Stimulated activated CD4-positive, alpha-beta T cell treated with anti-CD3 and anti-CD28 coated beads, Interleukin-2, amount 100 ng/mL, for 24 hours (primary cell): ENCODE measurements at places on chromosomes 16 and 17.

DNA sequence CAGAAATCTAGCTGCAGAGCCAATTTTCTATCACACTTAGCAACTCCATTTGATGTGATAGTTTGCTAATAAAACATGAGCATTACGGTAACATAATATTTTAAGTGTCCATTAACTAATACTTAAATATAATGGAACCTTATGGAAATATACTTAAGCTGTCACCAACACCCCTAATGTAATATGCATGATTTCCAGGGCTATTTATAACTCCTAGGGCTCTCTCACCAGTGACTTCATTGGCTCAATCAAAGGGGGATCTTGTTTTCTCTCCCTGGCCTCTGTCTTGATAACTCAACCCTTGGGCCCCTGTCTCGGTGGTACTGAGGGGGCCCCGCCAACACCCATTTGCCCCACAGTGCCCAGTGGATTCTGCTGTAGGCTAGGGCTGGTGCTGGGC lies 170.4 kb downstream of the SALL1 start:
- DNase-seq: no peak

DNA sequence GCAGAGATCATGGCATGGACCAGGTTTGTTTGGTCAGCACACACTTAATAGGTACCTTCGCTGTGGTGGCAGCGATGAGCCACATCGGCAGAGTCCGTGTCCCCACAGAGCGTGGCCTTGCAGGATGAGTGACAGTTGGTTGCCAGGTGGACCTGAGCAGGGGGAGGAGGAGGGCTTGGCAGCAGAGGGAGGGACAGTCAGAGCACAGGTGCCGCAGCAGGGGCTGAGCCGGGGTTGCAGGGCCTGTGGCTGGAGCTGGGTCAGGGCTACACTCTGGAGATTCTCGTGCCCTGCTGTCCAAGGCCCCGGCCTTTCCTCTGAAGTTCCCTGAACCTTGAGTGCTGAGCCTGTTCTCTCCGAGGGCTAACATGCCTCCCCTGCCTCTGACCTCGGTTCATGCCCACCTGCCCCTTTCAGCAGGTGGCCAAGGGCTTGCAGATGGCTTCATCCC lies 24.8 kb downstream of the POLR3E start:
- DNase-seq: no peak

DNA sequence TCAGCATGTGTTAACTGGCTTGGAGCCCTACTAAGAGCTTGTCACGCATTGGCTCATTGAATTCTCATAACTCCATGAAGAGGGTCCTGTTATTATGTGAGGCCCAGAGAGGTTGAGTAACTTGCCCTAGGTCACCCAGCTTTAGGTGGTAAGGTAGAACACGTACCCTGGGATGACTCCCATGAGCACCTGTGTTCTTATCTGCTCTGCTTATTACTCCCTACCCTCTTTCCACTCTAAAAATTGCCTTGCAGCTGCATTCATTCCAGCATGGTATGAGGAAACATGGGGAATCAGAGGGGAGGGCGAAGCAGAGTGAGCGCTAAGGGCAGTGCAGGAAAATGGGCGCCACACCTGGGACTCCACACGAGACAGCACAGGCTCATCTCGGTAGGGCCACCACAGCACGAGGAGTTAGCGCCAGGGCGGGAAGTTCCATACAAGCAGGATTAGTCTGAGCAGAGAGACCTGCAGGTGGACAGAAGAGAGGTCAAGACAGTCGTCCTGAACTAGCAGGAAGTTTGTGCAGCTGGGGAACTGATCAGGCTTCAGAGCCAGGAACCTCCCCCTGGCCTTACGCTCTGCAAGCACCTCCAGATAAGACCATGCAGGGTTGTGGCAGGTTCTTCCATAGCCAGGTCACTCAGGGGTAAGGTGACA lies 10.1 kb downstream of the COPZ2 start:
- no peak for DNase-seq

- DNase-seq: no peak
Measured at GRCh38 chr16:29736764-29737163, 9.0 kb downstream of the C16orf54 start.

GRCh38 chr17:51166198-51166986 lies at the start of gene NME2:
Gene NME2 (plus strand): TSS chr17:51166411. CDS start chr17:51166831, 420 bp downstream.
- peak; percentile 87 for DNase-seq

DNA sequence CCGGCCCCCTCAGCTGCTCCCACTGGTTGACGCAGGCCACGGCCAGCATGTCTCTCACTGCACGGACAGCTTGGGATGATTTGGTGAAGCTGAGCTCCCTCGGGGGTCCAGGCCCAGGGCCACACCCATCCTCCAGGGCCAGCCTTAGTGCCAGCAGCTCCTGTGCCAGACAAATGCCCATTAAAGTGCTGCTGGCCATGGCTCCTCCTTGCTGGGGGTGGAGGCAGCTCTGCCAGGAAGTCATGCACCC lies 2.5 kb downstream of the TRIM47 start:
- DNase-seq: no peak

DNA sequence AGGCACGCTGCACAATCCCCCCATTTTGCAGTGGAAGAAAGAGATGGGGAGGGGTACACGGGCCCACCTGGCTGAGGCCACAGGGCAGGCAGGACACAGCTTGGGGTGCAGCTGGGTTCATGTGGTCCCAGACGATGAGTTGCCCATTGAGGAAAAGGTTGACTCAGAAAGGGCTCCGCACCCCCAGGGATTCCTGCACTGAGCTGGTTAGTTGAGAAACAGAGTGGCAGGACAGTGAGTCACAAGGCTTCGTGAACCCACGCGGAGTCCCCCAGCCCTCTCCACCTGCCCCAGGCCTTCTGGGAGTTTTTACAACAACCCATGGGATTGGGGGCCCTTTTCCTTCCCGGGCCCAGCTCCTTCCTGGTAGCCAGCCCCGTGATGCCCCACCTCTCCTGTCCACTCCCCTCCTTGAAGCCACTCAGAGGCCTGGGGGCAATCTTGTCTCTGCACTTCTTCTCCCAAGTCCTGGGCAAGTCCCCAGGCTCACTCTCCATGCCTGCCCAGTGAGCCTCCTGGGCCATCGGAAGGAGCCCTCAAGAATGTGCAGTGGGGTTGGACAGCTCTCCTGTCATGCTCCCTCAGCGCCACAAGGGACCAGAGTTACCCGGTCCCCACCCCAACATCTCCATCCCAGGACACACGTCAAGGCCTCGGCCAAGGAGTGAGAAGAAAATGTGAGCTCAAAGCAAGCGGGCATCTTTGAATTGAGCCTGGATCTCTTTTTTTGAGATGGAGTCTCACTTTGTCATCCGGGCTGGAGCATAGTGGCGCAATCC lies 251.2 kb downstream of the PARN start:
- no peak for DNase-seq

- DNase-seq: no peak
Measured at GRCh38 chr16:10383626-10384025, 2.2 kb upstream of the ATF7IP2 start.

DNA sequence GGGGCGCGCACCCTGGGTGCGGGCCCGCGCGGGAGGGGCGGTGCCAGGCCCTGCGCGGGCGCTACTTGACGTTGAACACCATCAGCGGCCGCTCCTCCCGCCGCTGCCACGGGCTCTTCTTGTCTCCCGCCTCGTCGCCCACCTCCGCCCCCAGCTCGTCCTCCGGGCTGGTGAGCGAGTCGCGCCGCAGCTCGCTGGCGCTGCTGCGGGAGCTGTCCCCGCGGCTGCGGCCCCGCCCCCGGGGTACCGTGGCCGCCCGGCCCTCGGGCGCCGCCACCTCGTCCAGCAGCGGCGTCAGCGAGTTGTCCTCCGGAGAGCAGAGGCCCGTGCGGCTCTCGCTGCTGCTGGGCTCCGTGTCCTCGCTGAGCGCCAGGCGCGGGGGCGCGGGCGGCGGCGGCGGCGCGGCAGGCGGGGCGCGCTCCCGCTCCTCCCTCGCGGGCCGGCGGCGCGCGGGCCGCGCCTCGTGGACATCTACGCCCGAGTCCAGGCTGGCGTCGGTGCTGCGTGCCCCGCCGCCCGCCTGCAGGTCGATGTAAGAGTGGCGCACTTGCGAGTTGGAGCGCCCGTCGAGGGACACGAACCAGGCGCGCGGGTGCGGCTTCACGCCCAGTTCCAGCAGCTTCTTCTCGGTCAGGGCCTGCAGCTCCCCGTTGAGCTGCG lies 8.7 kb downstream of the GRN start:
- DNase-seq: peak; percentile 29

GRCh38 chr17:8781776-8782175 lies 17.4 kb downstream of the MFSD6L start:
- no peak for DNase-seq

GRCh38 chr16:3468501-3468900 lies 25.0 kb downstream of the NAA60 start:
- no peak for DNase-seq

DNA sequence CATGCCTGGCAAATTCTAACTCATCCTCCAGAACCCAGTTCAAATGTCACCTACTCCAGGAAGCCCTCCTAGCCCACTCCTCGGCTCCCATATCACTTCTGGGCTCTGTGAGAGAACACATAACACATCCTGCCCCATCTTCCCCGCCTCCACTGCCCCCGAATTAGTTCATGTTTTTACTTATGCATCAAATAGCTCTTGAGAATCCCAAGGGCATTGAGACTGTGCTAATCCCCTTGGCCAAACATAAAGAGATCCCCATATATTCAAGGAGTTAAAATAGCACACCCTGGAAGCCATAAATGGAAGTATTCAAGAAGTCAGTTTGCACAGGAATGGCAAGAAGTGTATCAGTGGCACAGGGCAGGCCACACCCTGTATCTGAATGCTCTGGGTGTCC lies 2.0 kb upstream of the CREBBP start:
- no peak for DNase-seq

- no peak for DNase-seq
Measured at GRCh38 chr16:57962046-57962445, 8.9 kb downstream of the CNGB1 start.

DNA sequence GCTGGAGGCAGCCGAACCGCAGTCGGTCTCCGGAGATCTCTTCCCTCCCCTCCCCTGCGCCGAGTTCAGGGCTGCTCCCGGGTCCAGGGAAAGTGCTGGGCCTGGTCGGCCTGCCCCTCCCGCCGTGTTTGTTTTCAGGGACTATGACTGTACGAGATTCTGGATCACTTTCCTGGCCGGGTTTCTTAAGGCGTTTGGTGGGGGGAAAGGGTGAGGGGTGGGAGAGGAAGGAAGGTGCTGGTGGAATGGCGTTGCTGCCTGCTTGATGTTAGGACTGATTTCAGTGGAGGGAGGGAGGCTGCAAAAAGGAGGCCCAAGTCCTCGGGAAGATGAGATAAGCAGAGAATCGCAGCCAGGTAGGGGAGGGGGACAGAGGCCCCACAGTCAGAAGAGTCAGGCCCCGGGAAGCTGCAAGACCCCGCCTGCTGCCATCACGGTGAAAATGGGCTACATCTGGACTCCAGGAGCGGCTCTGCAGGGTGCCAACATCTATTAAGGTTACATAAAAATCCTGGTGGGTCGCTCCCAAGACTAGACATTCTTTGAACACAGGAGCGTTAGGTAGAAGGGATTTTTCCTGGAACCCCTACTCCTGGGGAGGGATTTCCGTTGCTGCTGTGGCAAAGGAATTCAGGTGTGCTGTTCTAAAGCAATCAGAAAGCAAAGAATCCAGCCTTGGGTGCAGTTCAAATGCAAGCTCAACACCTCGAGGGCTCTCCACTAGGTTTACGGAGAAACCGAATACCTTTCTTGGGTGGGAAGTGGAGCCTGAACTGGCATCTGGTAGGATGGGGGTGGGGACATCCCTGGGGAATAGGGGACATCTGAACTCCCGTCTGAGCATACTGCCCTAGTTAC lies 1.2 kb downstream of the ARHGAP44 start:
- DNase-seq: no peak

GRCh38 chr17:61458000-61458399 lies 5.8 kb downstream of the TBX4 start:
- DNase-seq: no peak

DNA sequence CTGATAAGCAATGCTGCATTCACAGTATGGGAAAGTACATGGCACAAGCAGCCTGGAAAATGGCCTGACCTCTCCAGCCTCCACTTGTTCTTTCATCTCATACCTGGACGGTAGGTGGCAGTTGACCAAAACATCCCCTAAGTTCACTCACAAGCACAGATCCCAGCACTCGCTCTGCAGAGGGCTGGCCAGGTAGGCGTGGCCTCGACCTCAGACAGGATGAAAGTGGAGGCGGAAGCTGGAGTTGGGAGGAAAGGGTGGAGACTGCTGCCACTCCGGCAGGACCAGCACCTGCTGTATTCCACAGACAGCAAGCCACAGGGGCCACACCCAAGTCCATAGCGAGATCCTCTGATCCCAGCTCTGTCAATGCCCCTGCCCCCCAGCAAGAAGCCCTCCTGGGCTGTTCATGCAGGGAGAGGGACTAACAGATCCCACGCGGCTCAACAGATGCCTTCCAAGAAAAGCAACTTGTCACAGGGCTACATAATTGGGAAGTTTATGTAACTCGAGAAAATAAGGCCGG lies 31.3 kb downstream of the ZCCHC14 start:
- DNase-seq: peak; percentile 22

- DNase-seq: no peak
Measured at GRCh38 chr16:53785044-53785443, 81.1 kb downstream of the FTO start.

GRCh38 chr16:10738231-10739077 lies 5.2 kb upstream of the NUBP1 start:
- peak; percentile 49 for DNase-seq

DNA sequence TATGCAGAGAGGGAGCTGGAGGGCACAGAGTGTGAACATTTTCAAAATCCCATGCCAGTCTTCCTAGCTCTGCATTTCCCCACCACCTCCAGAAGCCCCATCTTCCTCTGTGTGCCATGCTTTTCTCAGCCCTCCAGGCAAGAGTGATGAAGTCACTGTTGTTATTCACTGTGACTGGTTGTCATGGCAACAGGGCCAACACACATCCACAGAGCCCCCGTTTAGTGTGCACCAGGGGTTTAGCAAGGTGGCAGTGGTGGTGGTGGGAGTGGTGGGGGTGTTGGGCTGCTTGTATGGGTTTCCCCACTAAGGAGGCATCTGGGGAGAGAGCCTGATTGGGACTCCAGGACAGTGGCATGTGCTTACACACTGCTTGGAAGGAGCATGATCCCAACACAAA lies 309.9 kb upstream of the ASIC2 start:
- no peak for DNase-seq

DNA sequence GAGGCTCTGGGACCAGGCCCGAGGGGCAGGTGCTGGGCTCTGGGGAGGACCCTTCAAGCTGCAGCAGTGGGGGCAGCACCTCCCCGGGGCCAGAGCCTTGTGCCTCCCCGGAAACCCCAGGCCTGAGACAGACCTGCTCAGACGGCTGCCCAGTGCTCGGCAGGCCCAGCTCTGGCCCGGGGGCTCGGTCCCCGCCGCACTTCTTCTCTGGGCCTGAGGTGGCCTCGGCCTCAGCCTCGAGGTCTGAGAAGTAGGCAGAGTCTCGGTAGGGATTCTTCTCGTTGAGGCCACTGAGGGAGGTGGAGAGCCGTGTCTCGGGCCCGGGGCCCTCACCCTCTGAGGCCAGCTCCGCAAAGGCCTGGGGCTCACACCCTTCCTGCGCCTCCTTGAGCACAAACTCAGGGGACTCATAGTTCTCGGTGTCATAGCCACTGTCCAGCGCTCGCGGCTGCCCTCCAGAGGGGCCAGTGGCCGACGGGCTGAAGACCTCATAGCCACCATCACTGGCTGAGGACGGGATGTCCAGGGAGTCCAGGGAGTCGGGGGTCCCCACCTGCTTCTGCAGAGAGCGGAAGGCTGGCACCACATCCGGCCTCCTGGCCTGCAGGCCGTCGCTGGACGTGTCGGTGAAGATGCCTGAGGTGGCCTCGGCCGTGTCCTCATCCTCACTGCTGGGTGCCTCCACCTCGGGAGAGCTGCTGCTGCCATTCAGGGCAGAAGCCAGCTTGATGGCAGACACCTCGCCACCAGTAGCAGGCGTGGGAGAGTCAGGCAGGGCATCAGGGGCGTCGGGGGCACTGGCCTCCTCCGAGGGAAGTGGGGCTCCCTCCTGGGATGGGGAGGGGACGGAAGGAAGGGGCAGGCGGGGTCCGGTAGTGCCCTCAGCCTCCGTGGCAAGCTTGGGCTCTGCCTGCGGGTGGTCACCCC lies 44.3 kb upstream of the PVALEF start:
- no peak for DNase-seq
